SHP77 (cell line): ENCODE measurements at places on chromosomes 5 and 9.

- DNase-seq = no peak
These were observed 31.8 kb downstream of the SEC61B start for GRCh38 chr9:99253772-99254431.

DNA sequence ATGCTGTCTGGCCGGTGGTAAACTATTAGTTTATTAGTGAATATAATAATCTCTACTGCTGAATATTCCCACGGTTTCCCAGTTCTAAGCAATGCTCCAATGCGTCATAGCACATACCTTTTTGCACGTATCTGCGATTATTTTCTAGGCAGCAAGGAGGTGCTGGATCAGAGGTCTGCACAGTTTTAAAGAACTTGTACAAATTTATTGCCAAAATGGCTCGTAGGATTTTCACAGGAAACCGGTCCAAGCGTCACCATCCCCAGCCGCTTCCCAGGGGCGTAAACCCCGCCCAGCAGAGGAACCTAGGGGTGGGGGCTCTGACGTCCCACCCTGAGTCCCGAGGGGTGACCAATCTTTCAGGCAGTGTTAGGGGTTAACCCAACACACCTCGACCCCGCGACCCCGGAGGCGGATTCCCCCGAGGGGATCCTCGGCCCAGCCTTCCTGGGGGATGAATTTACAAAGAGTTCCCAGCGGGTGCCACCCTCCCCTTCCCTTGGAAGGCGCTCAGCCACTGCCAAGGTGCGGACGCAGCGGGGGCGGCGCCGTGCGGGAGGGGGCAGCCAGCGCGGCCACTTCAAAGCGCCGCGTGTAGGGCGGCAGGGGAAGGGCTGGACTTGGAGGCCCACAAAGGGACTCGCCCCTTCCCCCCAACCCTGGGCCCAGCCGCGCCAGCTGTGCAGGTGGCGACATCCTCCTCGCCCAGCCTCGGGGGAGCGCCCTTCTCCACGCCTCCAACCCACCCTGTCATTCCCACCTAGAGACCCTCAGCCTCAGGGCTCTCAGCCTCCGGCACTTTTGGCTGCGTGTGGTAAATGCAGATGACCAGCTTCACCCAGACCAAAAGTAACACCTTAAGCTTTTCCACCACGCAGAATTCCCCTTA is 43.5 kb upstream of the TCF7 start:
- no peak for DNase-seq

DNA sequence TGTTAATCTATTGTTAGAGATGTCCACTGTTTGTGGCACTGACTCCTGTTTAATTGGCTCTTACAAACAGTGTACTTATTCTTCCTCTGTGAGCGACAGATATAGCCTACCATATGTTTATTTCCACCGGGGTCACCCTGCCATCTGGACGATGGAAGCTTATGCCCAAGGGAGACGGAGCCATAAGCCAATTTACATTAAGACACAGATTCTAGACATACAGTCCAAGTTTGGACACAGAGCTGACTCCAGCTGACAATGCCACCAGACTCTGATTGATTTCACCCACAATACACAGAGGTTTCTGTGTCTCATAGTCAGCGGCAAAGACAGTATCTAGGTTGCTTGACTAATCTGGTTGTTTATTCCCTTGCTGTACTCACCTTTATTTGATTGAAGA is 198.9 kb downstream of the ENC1 start:
- no peak for DNase-seq

GRCh38 chr5:95184924-95185323 is 100.0 kb downstream of the MCTP1 start:
- no peak for DNase-seq

DNA sequence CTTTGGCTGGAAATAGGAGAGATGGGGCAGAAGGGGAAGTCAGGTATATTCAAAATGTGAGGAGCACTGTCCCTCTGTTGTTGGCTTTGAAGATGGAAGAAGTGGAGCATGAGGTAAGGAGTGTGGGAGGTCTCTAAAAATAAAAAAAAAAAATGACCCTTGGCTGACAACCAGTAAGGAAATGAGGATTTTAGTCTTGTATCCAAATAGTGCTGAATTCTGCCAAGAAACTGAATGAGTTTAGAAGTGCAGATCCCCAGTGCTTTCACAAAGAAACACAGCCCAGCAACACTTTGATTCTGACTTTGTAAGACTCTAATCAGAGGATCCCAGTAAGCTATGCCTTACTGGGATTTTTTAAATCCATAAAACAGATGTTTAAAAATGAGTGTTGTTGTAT is 367.9 kb downstream of the CYLC2 start:
- no peak for DNase-seq

DNA sequence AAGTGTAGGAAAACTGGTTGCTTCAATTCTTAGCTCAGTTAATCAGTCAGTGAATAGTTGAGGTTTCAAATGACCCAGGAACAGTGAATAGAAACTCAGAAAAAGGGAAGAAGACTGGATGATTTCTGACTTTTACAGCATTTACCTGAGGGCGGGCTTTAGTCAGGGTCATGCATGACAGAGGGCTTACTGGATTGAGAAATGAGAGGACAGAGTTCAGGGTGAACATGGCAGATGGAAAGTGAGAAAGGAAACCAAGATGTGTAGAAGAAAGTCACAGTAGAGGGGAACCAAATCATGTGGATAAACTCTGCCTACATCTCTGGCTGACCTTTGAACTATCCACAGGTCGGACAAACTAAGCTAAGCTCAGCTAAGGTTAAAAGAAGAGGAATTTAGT is 596.0 kb downstream of the SEMA5A start:
- DNase-seq = no peak

GRCh38 chr9:12271421-12271891 is 421.7 kb upstream of the TYRP1 start:
- no peak for DNase-seq

GRCh38 chr9:19379697-19380046 is 364 bp downstream of the RPS6 start:
- no peak for DNase-seq

DNA sequence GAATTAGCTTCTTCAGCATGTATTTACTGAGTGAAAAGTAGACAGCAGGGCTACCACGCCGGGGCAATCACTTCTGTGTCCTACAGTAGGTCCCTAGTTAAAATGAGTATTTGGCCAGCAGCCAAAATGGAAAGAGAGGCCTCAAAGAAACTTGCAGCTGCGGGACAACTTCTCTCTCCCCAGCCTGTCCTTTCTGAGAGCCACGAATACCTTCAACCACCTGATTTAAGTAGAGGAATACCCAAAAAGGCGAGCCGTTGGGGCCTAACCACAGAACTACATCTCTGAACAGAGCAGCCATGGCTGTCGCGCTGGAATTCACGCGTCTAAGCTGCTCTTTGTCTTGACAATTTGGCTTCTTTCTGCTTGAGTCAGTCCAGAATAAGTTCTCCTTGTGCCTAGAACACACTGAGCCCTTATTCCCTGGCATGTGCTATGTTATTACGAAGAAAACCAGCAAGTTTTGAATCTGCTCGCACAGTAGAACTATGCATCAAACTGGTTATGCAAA is 43.8 kb upstream of the GOLPH3 start:
- DNase-seq = peak; percentile 29

- DNase-seq = no peak
These were observed 421.9 kb downstream of the HCN1 start for GRCh38 chr5:45274241-45274640.

DNA sequence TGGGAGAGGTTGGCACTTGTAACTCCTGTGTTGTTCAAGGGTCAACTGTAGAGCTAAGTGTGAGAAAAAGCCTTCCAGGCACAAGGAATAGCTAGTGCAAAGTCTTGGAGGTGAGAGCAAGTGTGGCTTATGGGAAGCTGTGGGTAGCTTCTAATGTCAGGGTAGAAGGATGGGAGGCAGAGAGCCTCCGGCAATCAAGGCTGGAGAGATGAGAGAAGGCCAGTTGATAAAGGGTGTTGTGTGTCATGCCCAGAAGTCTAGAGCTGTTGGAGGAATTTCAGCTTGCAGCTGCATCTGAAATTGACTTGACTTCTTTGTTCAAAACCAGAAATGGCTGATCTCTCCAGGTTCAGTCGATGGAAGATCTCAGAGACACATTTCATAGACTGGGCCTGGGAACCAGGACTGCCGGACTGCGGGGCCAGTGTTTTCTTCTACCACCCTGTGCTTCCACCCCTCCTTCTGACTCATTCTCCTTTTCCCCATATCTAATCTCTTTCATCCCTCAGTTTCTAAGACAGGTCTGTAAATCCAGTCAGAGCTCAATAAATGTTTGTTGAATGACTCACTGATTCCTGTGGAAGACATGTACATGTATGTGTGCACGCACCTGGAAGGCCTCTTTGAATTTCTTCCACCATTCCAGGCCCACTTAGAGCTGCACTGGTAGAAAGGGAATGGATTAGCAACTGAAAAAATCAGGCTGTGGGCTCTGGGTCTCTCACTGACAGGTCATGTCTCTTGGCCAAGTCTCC is 67.8 kb upstream of the KLF4 start:
- no peak for DNase-seq
